NCI-H1048 (cell line): ENCODE measurements at places on chromosomes 11 and 22.

GRCh38 chr22:40791241-40791640 is 27.9 kb downstream of the SLC25A17 start:
- DNase-seq: no peak

- DNase-seq: no peak
Observed at GRCh38 chr22:45974498-45974897, 2.5 kb downstream of the WNT7B start.

DNA sequence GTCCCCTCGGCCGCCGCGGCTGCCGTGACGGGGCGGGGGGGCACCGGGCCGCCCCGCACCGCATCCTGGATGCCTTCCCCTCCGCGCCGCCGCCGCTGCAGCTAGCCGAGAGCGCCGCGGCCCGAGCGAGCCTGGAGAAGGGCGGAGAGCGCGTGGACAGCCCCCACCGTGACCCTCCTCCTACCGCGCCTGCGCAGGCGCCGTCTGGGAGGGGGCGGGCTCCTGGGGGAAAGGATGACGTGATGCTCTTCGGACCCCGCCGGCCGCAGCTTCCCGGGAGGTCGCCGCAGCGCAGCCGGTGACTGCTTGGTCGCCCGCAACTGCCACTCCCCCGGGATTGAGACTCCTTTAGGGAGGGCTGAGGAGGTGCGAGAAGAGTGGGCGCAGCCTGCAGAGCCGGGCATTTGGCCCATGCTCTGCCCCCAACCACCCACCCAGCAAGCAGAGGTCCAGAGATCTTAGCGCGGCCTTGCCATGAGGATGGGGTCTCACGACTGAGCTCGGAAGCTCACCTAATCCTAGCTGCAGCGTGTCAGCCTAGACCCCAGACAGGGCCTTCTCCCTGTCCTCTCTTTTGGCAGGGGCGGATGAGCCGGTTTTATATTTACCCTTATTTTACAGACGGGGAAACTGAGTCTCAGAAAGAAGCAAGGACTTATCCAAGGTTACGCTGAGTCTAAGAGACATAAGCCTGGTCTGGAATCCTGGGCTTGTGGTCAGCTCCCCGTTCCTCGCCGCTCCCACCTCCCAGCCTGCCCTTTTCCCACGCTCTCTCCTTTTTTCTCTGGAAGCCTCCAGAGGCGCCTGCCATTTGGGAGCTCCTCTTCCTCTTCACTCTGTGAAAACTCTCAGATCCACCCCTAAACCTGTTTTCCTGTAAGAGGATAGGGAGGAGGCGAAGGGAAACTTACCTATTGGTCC is at the start of gene DENND5A:
TSS of gene DENND5A (minus strand) at position 140 of the 921 bp plus-strand sequence. CDS start 281 bp downstream, outside the sequence.
- DNase-seq: peak; percentile 47

DNA sequence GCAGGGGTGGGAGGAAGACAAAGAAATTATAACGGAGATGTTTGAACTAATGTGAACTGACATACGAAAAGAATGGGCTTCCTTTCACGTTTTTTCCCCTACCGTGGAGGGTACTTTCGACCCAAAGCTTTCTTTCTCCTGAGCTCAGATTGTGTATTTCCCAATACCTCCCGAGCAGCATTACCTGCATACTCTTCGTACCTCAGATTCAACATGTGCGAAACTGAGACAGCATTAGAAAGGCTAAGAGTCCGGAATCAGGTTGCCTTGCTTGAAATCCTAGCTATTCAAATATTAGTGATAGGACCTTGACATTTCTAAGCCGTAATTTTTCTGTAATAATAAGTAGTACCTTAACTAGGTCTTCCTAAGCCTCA is 778 bp upstream of the PAK1 start:
- DNase-seq: no peak

DNA sequence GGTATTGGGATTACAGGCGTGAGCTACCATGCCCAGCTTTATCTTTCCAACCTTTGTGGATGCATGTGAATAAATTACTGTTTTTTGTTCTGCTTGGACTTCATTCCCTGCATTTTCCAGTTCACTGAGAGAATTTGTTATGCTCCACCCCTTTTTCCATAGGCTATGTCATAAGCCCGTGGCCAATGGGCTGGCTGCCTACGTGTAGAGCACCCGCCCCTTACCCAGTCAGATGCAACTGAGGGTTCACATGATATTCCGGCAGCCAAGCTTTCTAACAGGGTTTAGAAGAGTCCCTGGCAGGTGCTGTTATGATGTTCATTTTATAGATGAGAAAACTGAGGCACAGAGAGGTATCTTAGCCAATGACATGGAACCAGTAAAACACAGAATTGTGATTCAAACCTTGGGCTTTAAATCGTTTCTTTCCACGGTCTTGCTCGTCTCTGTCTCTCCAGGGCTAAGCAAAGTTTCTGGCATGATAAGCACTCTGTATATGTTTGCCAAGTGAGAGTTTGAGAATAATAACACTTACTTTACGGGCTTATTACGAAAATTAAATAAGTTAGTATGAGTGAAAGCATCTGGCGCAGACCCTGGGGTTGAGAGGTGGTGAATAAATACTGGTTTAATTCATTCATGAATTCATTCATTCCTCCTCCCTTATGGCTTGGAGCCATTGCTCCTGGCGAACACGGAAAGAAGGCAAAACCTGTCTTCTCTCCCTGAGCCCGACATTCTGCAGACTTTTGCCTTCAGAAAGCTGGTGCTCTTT is 42.4 kb upstream of the RASD2 start:
- DNase-seq: no peak

DNA sequence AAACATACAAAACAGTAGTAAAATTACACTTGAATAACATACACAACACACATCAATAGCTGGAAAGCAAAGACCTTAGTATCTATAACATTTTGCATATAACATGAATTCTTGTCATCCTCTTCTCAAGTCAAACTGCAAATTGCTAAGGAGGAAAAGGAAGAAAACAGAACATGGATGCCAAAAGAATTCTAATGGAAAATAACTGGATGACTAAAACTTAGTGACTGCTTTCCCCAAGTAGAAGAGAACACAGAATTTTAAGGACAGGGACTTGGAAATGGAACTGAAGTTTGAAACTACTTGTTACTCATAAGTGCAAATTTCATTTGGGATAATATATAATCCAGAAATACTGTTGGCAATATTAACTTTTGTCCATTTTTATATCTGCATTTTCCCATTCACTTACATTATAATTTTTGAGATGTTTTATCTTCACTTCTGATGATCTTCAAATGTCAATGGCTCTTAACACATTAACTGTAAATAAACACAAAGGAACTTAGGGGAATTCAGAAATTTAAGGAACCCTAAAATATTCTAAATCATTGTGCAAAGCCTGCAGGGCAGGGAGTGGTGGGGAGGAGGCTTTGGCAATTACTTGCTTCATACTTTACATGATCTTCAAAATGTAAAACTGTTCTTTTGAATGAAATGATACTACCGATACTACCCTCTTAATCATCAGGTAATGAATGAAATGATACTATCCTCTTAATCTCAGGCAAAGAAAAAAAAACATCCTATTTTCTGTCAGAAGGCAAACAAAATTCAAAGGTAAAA is 9.9 kb downstream of the MTMR2 start:
- DNase-seq: no peak

- no peak for DNase-seq
Observed at GRCh38 chr11:128346804-128347203, 240.6 kb downstream of the ETS1 start.

- DNase-seq: no peak
Observed at GRCh38 chr11:70176940-70177689, 26.0 kb upstream of the FADD start.

- no peak for DNase-seq
Observed at GRCh38 chr11:126697936-126698335, 302.6 kb downstream of the KIRREL3 start.

DNA sequence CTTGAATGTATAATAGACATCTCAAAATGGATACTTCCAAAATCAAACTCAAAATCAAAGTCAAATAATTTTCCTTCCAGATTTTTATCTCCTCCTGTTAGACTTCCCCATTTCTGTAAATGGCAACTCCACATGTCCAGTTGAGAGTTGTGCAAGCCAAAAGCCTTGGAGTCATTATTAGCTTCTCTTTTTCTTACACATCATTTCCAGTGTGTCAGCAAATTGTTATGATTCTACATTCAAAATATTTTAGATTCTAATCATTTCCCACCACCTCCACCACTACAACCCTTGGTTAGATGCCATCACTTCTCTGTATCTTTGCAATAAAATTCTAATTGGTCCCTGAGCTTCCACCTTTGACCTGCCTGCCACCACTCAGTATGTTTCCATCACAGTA is 155.7 kb downstream of the CNTN5 start:
- DNase-seq: no peak

- no peak for DNase-seq
Observed at GRCh38 chr11:71459767-71460320, 6.8 kb downstream of the NADSYN1 start.

- no peak for DNase-seq
Observed at GRCh38 chr11:114130115-114130576, 70.6 kb downstream of the ZBTB16 start.

DNA sequence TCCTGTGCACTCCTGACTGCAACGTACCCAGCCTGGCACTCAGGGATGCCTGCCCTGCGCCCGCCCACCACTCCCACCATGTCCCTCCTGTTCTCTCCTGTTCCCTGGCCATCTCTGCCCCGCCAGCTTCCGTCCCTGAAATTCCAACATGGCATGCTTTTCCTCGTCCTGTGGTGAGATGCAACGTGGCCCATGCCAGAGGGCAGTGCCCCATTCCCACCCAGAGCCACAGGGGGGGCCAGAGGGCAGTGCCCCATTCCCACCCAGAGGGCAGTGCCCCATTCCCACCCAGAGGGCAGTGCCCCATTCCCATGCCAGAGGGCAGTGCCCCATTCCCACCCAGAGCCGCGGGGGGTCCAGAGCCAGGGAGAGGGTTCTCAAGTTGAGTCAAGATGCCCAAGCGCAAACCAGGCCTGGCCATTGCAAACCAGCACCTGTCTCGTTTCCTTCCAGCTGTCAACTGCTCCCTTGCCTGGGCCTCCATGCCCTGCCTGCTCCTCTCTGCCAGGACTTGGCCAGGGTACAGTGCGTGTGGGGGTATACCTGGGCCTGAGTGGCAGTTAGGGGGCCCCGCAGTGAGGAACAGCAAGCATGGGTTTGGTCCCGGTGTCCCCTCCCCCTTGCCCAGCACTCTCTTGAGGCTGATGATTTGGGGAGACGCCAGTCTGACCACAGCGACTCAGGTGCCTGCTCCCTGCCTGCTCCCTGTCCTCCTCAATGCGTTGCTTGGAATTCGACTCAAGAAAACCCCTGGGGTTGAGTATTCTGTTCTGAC is 14.6 kb downstream of the B3GAT1 start:
- DNase-seq: no peak

DNA sequence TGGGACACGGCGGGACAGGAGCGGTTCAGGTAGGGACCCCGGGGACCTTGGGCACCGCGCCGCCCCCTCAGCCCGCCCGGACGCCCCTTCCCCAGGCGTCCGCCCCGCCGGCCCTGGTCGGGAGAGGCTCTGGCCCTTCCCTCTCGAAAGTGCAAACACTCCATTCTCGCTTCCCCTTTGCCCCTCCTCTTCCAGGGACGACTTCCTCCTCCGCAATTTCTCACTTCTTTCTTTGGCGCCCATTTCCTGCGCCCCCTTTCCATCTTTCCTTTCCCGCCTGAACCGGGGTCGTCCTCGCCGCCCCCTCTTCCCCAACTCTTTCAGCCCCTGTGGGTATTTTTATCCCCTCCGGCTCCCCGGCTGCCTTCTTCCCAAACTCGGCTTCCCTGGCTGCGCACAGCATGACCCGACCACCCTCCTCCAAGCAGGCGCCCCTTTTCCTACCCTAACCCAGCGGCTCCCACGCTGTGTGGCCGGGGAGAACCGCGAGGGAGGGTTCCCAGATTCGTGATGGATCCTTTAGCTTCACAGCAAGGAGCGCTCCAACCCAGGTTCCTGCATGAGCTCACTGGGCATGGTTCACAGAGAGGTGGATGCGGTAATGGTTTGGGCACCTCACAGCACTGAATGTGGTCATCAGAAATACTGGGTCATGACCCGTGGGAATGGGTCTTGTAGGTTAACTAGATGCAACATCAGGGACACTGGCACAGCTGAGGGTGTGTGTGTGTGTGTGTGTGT is 689 bp downstream of the RAB39A start:
- DNase-seq: no peak

GRCh38 chr11:128687321-128687720 is 6.6 kb upstream of the FLI1 start:
- no peak for DNase-seq

GRCh38 chr11:6599449-6599848 is 4.0 kb downstream of the RRP8 start:
- no peak for DNase-seq

DNA sequence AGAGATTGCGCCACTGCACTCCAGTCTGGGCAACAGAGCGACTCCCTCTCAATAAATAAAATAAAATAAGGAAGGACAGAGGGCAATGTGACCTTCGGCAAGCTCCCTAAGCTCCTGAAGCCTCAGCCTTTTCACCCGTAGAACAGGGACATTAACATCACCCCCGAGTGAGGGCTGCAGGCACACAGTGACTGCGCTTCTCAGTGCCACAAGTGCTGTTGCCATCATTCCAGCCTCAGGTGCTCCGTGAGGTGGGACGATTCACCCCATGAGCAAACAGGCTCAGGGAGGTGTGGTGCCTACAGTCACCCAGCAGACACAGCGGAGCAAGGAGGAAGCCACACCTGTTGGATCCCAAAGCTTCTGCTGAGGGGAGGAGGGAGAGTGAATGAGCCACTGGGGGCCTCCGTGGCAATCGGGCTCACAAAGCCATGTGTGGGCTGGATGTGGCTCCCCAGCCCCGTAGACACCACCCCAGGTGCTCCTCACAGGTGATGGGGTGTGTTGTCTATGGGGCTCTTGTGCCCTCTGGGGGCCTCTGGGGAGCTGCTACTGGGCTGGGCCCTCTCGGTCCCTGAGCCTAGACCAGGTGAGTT is 9.1 kb upstream of the TCF20 start:
- DNase-seq: no peak

- DNase-seq: no peak
Observed at GRCh38 chr22:45531441-45532234, 29.0 kb downstream of the FBLN1 start.

DNA sequence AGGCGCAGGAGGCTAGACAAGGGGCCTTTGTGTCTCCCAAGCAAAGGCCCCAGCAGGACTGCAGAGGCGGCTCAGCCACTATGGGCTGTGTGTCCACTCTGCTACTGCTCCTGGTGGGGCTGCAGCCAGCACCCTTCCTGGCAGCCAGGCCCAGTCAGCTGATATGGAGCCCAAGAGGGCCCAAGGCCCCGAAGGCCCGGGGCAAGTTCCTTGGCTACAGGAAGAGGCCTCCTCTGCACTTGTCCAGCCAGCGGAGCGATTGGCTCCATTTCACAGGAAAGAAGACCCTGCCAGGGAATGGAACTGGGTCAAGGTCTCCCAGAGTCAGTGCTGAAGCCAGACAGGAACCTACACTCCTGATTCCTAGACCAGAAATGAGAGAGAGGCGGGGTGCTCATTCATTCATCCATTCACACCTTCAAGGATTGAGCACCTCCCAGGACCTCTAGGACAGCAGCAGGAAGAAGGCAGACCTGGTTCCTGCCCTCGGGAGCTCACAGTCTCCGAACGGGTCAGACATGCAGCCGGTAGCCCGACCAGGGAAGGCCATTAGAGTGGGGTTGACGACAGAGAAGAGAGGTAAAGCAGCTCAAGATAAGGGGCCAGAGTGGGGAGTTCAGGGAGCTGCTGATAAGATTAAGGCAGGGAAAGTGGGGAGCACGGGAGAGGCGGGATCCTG is 811 bp upstream of the P2RY2 start:
- no peak for DNase-seq

- no peak for DNase-seq
Observed at GRCh38 chr22:48750282-48750681, 1077.4 kb downstream of the BRD1 start.
